ENCODE measurements at places on chromosomes 4 and X. TPM values are rescaled to one million over a fixed set of nuclear protein-coding genes. Genes with fewer than 3 reads are reported as not detected.

GRCh38 chrX:101709384-101709783 is 49.7 kb upstream of the ARMCX2 start:
- no peak for DNase-seq

GPC3 gene
- 0.46 TPM for polyA plus RNA-seq

DNA sequence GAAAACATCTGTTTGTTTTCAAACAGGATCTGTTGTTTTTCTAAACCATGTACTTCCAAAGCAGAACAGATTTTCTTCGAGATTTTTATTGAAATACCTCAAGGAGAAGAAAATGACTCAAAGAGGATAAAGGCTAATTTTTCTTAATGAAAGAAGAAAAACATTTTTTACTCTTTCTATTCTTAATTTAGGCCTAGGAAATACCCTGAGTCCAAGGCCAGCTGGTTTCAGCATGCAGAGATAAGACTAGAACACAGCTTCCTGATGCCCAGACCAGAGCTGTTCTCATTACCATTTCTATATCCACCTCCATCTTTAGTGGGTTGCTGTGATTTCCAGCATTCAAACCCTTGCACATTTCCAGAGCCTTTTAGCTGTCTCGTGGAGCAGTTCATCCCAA is 18.3 kb downstream of the GAB1 start:
- no peak for DNase-seq

- DNase-seq, result no peak
Measured at GRCh38 chrX:16491461-16491860, 158.5 kb upstream of the S100G start.

ARR3 gene
- 0.60 TPM for polyA plus RNA-seq

GRCh38 chr4:187307131-187307530 is 583.5 kb upstream of the FAT1 start:
- no peak for DNase-seq

DNA sequence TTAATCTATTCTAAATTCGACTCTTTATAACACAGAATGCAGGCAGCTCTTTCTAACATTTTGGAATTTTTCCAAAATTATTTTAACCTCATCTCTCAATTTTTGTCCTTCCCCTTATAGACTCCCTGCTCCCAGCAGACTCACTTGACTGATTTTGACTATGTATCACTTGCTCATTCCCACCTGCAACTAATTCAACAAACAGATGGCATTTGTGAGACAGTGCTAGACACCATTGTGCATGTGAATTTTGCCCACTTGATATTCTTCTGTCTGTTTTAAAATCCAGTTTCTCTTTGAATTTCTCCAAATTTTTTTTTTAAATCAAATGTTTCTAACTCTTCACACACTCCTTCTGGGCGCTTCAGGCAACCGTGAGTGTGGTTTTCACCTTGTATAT is 1534.0 kb downstream of the PCDH7 start:
- no peak for DNase-seq

DNA sequence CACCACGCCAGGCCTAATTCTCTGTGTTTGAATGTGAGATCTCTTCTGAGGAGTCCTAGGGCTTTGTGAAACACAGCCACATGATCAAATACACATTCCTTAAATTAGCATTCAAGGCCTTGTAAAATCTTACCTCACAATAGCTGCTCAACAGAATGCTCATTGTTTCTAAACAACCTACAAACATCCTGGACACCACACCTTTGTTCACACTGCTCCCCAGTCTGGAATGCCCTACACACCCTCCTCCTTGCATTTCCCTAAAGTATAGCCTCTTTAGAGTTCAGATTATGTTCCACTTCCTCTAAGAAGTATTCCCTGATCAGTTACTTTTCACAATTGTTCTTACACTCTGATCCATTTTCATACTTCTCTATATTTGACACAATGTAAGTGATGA is 110.6 kb downstream of the AGTR2 start:
- no peak for DNase-seq

DNA sequence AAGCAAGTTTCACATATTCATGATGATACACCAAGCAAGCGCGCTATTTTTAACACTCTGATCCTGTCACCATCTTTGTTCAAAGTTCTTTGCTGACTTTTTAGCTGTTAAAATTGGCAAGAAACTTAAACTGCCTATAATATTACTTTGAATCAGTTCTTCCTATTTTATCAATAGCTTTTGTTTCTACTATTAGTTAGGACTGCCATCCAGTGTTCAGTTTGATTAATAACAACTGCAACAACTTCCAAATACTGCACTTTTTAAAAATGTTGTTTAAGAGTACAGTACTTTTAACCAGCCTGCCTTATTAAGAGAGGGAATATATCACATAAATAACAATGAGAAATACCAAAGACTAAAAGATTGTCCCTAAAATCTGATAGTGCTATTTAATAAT is 614.3 kb downstream of the FAM133A start:
- DNase-seq, result no peak

DNA sequence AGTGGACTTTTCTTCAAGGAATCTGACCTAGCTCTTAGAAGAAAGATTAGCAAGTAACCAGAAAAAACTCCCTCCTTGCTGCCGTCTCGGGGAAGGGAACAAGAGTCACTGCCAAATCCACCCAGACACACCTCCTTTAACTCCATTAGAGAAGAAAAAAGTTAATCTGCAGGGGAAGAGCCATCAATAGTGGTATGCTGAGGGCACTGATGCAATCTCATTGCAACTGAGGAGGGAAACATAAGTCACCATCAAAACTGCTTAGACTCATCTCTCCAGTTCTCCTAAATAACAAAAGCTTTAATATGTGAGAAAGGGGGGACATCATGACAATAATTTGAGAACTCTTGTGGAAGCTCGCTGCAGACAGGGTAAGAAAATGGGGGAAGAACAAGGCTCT is 49.3 kb upstream of the MAGED4B start:
- DNase-seq, result no peak

SPANXA2 gene
- not detected for polyA plus RNA-seq

- DNase-seq, result no peak
Measured at GRCh38 chr4:66628146-66628545, 917.2 kb downstream of the CENPC start.

DNA sequence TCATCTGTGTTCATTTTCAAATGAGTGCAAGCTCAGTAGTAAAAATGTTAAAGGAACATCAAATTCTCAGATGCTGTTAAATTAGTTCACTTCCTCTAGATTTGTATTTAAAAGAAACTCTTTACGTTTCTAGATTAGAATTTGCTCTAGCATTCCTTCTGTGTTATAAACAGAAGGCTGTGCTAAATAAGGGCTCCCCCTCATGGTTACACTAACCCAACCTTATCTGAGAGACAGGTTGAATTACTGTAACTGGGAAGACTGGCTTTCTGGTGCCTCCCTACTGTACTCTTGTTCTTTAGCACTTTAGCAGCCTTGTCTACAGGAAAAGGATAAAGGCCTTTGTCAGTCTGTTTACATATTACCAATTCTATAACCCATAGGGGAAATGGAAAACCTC is 56.8 kb downstream of the RXFP1 start:
- no peak for DNase-seq

MAGEB10 gene
- not detected for polyA plus RNA-seq

- no peak for DNase-seq
Measured at GRCh38 chrX:105328773-105329172, 108.3 kb upstream of the TEX13A start.

DNA sequence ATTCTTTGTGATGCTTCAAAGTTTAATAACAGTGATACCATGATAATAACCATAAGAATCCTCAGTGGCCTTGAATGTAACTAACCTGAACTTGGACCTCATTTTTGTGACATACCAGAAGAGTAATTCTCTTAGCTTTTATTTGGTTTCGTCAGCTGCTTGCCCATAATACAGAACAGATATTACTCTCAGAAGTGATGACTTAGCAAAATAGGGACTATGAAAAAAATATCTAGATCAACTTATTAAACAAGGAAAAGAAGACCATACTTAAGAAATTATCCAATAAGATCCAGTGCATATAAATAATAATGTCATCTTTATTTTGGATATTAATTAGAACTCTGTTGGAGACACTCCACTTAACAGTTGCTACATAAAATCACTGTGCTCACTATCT is 236.9 kb upstream of the GPC4 start:
- DNase-seq, result no peak

ADH1A gene
- polyA plus RNA-seq, result not detected

DNA sequence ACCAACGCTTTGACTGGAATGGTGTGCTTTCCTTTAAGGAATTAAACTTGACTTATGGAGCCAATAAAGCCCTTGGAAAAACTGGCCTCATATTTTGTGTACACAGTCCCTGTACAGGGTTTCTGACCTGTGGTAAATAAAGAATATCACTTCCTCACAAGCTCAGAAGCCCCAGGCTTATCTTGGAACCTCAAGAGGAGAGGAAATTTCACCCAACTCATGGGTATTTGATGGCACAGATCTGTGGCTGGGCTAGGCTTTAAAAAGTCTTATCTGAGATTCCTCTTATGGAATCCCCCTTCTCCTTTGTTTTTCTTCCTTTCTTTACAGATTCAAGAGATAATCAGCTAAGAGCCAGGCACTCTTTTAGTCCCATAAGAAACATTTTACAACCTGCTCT is 89.3 kb upstream of the USP38 start:
- DNase-seq, result no peak

DNA sequence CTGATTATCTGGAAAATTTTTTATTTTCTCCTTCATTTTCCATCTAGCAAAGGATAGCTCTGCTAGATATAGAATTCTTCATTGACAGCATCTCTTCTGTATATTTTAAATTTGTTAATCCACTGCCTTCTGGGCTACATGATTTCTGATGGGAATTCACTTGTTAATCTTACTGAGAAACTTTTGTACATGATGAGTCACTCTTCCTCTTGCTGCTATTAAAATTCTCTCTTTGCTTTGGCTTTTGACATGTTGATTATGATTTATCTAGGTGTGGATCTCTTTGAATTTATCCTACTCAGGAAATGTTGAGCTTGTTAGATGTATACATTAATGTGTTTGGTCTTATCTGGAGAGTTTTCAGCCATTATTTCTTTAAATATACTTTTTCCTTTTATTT is 27.5 kb downstream of the OR13H1 start:
- DNase-seq, result no peak

GRCh38 chr4:91362125-91362524 is 941.6 kb upstream of the GRID2 start:
- no peak for DNase-seq

DUX4 gene
- polyA plus RNA-seq, result not detected

- DNase-seq, result peak; percentile 72
Measured at GRCh38 chrX:74382613-74383012, 38.7 kb upstream of the SLC16A2 start.
